ENCODE measurements at places on chromosomes 16 and 17. TPM values are rescaled to one million over a fixed set of nuclear protein-coding genes. Genes with fewer than 3 reads are reported as not detected.

The FAM83G gene
- total RNA-seq = 8.3 TPM

The MYH11 gene
- not detected for total RNA-seq

The TNFRSF17 gene
- total RNA-seq = not detected

The GNG13 gene
- total RNA-seq = not detected

The KIF19 gene
- 2.0 TPM for total RNA-seq

The PAQR4 gene
- 23.8 TPM for total RNA-seq

The PMFBP1 gene
- total RNA-seq = 2.6 TPM

The SLC43A2 gene
- total RNA-seq = 28.6 TPM

The CDR2 gene
- total RNA-seq = 18.9 TPM

The LGALS9C gene
- 0.63 TPM for total RNA-seq

The NOD2 gene
- 0.12 TPM for total RNA-seq

The TK1 gene
- 34.4 TPM for total RNA-seq

The NPIPB13 gene
- total RNA-seq = 15.3 TPM

The DNAAF8 gene
- total RNA-seq = 0.74 TPM
